ENCODE measurements at places on chromosomes 12 and 14.

GRCh38 chr12:66044731-66045130 lies 85.8 kb downstream of the LLPH start:
- peak; percentile 54 for DNase-seq

DNA sequence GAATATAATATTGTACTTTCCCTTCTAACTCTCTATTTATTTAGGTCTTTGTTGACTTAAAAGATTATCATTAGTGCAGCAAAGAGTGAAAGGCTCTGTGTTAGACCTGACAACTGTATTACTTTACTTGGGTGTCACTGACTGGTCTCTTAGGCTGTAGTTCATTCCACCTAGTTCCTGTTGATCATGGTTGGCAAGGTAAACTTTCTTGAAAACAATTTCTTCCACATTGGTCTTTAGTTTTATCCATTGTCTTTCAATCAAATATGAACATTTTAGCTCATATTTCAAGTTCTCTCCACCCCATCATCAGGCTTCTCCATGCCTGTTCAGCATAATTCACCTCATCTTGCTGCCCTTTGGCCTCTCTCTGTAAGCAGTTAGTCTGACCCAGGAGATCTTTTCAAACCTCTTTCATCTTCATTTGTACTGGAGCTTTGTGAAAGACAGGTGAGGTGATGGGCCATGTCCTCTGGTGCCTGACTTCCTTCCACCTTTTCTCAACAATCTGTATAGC lies 32.1 kb upstream of the PPM1H start:
- DNase-seq, result no peak

DNA sequence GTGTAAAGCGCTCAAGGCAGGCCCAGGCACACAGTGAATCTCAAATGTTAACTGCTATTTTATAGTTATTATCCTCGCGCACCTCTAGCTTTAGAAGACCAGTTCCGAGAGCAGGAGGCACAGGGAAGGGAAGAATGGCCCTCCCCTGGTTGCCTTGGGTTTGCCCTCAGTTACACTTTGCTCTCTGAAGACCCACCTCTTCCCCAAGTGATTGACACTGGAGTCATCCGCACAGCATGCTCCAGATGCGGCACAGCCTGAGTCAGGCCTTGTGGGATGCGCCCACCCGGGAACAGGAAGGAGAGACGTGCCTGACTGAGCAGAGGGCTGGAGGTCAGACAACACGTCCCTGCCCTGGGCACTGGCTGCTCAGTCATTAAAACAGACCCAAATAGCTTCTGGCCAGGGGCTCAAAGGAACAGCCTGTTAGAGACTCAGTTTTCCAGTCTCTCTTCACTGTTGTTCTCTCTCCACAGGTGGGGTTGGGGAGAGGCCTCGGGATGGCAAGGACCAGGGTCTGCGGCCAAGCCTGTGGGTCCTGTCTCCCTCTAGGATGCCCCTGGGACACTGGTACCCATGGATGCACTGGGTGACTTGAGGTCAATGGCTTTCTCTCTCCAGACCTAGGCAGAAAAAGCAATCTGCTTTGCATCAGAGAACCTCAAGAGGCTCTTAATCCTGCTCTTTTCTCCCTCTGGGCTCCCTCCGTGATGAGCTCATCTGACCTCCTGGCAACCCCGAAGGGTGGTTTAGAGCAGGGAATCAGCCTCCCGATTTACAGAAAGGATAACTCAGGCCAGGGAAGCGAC lies 13.6 kb upstream of the MLXIP start:
- peak; percentile 82 for DNase-seq

DNA sequence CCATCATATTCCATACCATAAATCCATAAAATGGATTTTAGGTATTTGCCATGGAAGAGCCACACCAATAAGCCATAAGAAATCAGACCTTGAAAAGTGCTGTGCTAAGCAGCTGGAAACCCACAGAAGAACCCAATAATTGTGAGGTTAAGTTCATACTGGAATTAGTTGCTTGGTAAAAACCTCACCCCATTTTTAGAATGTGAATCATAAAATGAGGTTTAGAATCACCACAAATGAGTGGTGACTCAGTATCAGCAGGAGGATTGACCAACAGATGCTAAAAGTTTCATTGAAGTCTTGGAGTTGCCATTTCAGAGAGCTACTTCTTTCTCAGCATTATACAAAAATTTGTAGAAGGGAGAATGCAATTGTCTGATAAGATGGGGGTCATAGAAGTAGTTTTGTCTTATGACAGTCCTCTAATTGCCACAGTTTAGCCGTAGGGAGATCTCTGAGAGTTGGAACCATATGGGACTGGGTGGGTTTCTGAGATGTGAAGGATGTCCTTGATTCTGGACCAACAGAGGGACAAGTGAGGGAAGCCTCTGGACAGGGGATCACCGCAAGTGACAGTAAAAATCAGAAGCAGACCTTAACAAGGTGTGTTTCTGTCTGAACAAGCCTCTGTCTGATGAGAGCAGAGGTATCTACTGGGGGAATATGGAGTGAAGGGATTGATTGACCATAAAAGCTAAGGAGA lies 1.4 kb upstream of the STON2 start:
- peak; percentile 96 for DNase-seq

DNA sequence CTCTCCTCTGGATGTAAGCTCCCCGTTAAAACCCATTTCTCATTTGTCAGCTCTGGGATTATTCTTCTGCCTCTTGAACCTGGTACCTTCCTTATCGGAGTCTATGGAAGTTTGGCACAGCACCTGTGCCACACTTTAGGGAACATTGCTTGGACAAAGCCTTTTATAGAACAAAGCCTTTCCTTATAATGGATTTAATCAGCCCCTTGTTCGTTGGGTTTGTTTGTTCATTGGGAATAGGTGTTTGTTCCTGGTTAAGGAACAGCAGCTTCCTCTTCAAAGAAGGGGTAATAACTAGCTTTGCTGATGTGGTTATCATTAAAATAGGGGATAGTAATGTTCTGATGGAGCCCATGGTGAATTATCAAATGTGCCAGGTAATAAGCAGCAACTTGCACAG lies 70.4 kb downstream of the NRXN3 start:
- DNase-seq, result no peak

DNA sequence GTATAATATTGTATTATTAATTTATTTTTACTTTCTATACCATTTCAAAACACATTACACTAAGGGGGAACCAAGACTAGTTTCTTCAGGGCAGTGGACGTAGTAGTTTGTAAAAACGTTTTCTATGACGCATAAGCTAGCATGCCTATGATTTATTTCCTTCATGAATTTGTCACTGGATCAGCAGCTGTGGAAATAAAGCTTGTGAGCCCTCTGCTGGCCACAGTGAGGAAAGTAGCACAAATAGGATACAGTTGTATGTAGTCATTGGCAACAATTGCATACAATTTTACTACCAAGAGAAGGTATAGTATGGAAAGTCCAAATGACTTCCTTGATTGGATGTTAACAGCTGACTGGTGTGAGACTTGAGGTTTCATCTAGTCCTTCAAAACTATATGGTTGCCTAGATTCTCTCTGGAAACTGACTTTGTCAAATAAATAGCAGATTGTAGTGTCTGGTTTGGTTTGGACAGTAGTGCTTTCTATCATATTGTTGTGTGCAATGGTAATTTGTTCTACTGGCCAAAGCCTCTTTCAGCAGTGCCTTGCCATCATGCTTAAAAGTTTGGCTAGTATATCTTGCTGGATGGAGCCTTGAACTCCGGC lies 24.3 kb upstream of the PLEKHD1 start:
- DNase-seq, result peak; percentile 85

- DNase-seq, result no peak
Observed at GRCh38 chr14:100604709-100605108, 17.5 kb upstream of the BEGAIN start.

DNA sequence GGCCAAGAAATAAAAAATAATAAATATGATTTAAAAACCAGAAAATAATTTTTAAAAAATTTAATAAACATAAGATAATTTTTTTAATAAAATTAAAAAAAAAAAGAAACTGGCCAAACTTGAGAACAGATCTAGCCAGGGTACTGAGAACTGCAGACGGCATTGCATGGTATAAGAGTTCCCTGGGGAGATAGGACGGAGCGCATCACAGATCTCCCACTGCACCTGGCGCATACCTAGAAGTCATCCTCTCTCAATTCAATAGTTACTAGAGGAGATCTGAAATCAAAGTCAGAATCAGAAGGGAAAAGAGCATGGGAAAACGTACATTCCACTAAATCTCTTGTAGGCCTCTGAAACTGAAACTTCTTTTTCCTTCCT lies 58.9 kb upstream of the BCL2L14 start:
- no peak for DNase-seq

DNA sequence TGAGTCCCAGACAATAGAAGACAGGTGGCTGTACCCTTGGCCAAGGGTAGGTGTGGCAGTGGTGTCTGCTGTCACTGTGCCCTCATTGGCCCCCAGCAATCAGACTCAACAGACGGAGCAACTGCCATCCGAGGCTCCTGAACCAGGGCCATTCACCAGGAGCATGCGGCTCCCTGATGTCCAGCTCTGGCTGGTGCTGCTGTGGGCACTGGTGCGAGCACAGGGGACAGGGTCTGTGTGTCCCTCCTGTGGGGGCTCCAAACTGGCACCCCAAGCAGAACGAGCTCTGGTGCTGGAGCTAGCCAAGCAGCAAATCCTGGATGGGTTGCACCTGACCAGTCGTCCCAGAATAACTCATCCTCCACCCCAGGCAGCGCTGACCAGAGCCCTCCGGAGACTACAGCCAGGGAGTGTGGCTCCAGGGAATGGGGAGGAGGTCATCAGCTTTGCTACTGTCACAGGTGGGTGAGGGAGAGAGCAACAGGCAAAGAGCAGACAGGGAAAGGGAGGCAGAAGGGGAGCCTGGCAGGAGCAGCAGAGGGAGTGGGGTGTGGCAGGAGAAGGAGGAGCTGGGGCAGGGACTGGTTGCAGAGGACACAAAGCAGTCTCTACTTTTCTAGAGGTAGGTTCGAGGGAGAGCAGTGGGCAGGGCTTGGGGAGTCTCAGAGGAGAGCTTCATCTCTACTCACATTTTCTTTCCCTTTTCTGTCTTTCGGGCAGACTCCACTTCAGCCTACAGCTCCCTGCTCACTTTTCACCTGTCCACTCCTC lies 452 bp downstream of the INHBE start:
- DNase-seq, result no peak

DNA sequence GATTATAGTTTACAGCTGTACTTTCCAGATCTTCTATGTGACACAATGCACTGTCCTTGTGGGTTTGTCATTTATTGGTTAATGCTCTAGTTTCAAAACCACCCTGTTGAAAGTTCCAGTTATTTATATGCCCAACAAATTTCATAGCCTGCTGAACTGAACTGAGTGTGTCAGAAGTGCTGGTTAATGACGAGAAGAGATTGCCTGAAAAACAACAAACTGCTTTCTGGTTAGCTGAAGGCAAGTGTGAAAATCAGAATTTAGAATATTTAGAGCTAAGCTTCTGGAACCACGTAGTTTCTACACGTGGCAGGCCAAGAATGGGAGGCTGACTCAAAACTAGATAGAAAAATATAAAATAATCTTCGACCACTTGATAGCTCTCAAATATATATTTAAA lies 19.1 kb upstream of the RIN3 start:
- no peak for DNase-seq

GRCh38 chr14:39446131-39446744 lies 14.0 kb upstream of the FBXO33 start:
- no peak for DNase-seq

- no peak for DNase-seq
Observed at GRCh38 chr14:100750762-100751699, 24.3 kb downstream of the DLK1 start.

- peak; percentile 21 for DNase-seq
Observed at GRCh38 chr14:90060312-90060964, 1.4 kb upstream of the KCNK13 start.

- peak; percentile 47 for DNase-seq
Observed at GRCh38 chr12:64036414-64036813, 185.7 kb downstream of the KICS2 start.

GRCh38 chr12:76757694-76758093 lies 6.2 kb upstream of the ZDHHC17 start:
- DNase-seq, result peak; percentile 40

- no peak for DNase-seq
Observed at GRCh38 chr14:94680862-94681288, 68.7 kb downstream of the SERPINA3 start.

GRCh38 chr14:106511006-106511799 lies 984.8 kb downstream of the TMEM121 start:
- no peak for DNase-seq

DNA sequence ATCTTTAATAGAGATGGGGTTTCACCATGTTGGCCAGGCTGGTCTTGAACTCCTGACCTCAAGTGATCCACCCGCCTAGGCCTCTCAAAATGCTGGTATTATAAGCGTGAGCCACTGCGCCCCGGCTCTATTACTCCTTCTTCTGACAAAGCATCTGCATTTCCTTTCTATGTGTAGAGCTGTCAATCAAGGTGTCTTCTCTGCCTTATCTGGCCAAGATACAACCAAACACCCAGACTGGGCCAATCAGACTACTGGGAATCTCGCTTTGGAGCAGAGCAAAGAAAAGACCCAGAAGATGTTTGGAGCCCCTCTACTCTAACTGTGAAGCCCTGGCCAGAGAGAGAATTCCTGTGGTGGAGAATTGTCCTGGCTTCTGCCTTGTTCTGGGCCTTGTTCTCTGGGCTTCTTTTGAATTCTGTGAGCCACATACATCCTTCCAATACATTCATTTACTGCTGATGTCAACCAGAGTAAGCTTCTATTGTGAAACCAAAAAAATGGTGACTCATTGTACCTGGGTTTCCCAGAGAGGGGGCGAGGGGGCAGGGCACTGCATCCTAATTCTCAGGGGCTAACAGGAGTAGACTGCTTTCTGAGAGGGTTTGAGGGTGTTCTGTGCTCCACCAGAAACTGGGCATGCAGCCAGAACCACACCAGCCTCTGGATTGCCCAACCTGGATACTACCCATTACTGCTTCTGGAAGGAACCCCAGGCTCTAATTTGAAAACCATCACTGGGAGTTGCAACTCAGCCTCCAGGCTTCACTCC lies 18.8 kb upstream of the FLVCR2 start:
- DNase-seq, result peak; percentile 65

GRCh38 chr14:102568115-102568614 lies 24.3 kb upstream of the RCOR1 start:
- DNase-seq, result no peak

DNA sequence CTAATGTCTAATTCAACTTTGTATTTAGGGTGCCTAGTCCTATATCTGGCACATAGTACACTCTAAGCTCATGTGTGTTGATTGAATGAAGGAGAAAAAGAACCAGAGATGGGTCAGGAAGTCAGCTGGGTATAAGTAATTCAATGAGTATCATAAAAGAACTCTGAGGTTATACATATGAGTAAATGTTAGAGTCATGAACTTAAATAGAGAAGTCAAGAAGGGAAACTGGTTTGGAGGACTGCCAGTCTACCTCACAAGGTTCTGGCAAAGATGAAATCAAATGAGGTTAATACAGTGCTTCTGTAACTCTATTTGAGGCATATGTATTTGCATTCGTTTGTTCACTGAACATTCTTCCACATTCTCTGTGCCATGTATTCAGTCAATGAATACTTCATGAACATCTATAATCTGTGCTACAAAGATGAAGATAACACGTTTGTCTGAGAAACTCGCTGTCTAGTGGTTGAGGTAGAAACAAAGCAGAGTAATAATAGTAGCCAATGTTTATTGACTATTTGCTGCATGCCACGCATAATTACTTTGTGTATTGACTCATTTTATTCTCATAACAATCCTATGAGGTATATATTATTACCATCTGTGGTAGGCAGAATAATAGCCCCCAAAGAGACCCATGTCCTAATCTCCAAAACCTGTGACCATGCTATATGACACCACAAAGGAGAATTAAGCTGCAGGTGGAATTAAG lies 88.9 kb downstream of the PTGER2 start:
- DNase-seq, result peak; percentile 16

GRCh38 chr12:90870971-90871725 lies 83.8 kb downstream of the CCER1 start:
- no peak for DNase-seq

All from AG10803 (cell line).